ENCODE measurements at places on chromosomes 5 and 9.

GRCh38 chr9:37300620-37301019, 121.9 kb upstream of the GRHPR start:
- no peak for DNase-seq

DNA sequence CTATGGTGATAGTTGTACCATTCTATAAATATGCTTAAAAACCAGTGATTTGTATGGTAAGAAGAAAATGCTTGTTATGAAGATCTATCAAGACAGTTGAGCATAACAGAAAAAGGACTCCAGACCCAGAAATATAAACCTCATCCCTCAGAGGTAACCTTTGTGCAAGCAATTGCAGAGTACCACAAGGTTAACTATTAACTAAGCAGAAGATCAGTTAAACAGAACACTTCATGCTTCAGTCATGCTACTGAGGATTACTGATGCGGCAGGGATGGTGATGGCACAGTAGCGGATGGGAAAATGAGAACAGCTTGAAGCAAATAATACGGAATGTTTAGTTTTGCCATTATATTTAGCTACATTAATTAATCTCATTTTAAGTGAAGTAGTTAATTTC, 45.5 kb downstream of the IARS1 start:
- DNase-seq = no peak

GRCh38 chr5:65086234-65086890, 317.6 kb downstream of the CWC27 start:
- no peak for DNase-seq

DNA sequence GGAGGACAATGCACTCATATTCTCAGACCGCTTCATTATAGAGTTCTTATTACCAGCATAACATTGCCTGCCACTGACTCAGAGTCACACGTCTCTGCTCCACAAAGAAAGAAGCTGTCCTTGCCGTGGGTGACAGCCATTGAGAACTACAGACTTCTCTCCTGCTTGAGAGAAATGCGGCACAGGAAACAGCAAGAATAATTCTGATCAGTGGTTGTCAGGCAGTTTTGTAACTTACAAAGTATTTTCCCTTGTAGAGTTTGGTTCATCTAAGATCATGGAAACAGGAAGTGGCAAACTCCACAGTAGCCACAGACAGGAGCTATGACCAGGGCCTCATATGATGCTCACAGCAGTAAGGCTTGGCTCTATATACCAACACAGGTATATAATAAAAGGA, 47.0 kb downstream of the KCNV2 start:
- no peak for DNase-seq

GRCh38 chr5:86124333-86124732, 493.4 kb upstream of the COX7C start:
- no peak for DNase-seq

DNA sequence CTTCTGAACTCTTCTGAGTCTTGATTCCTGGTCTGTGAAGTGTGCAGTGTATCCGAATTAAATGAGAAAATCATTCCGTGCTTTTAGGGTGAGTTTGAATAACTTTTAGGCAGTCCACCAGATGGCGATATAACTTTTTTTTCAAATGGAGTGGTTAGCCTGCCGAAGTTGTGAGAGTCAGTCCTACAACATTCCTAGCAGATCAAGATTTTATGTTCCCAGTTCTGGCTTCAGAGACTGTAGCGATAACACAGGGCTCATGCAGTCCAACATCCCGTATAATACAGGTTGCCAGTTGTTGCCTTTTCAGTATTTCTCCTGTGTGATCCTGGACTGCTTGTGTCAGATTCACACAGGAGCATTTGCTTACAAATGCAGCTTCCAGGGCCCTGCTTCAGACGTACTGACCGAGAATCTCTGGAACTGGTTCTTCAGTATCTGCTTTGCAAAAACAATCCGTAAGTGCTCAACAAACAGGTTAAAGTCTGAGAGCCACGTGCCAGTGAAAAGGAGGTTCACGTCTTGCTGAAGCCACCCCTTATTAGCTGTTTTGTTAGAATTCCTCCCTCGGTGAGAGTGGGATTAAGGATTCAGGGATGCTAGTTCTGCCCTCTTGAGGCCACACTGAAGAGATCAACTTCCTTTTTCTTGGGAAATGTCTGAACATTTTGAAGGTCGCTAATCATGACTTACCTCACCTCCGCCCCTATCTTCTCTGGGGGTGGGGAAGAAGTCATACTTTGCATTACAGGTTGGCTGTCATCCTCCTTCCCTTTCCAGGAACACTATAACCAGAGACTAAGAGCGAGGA, 22.8 kb downstream of the SMIM3 start:
- DNase-seq = no peak

- no peak for DNase-seq
These were observed 25.6 kb downstream of the PDZD2 start for GRCh38 chr5:31664566-31664965.
